ENCODE measurements at places on chromosomes 1 and 21. TPM values are rescaled to one million over a fixed set of nuclear protein-coding genes. Genes with fewer than 3 reads are reported as not detected.
A peak's percentile ranks its signal among the peaks of the same experiment; 100 is the strongest.

Gene ERVH48-1
- not detected for total RNA-seq

Gene MROH9
- total RNA-seq = not detected

Gene ADAMTS4
- total RNA-seq = not detected

Gene CR1L
- total RNA-seq = not detected

DNA sequence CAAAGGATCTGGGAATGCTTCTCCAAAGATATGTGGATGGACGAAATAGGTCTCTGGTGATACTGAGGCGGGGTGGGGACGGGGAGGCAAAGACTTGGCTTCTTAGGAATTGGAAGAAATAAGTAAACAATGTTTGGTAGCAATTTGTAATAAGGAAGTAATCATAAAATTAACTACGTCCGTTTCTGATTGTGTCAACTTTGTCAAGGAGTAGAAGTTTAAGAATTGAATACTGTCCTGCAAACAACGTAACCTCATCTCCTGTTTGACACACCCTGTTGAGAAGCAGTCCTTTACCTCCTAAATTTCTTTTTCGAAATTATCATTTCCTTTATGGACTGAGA, 471 bp downstream of the POLR3C start:
- no peak for DNase-seq

DNA sequence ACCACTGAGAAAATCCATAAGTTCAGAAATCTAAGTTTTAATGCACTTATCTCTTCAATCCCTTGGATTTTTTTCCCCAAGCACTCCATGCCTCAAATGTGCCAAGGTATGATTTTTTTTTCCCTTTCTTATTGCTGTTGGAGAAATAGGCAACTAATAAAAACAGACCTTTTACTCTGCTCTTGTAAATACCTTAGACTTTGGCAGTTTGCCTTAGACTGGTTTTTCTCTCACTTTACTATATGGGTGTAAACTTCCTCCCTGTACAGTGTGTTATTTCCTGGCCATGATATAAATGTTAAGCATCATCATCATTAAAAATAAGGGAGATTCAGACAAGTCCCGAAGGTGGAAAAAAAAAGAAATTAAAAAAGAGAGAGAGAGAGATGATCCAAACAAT, 65.7 kb downstream of the LRRC8C start:
- no peak for DNase-seq

DNA sequence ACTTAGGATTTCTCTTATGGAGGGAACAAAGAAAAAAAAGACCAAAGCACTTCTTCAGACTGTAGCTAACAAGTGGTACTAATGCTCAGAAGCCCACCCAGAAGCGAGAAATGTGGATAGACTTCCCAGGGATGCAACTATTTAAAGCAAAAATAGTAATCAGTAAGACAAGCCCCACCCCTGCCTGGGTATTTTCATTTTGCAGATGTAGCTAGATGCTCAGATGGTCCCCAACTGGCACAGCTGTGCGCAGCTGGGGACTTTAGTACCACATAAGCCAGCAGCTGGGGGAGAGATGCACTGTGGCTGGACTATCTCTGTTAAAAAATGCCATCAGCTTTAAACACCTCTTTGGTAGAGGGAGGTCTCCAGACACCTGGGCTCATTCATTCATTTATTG, 77.8 kb upstream of the SPAG17 start:
- no peak for DNase-seq

- no peak for DNase-seq
These were observed 20.5 kb downstream of the RHOU start for GRCh38 chr1:228755800-228756199.

DNA sequence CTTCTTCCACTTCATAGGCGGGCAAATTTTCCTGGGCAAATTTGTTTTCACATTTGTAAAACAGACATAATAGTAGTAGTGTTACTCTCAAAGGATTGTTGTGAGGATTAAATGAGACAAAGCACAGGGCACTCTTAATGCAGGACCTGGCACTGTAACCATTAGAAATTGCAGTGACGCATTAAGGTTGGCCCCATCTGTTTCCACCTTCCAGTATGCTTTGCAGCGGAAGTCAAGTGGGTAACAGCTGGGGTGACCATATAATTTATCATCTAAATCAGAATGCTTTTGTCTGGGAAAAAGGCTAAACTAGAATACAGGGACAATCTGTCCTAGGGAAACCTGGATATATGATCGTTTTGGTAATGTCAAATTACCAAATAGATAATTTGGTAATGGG, 132.5 kb upstream of the CACHD1 start:
- DNase-seq = no peak

DNA sequence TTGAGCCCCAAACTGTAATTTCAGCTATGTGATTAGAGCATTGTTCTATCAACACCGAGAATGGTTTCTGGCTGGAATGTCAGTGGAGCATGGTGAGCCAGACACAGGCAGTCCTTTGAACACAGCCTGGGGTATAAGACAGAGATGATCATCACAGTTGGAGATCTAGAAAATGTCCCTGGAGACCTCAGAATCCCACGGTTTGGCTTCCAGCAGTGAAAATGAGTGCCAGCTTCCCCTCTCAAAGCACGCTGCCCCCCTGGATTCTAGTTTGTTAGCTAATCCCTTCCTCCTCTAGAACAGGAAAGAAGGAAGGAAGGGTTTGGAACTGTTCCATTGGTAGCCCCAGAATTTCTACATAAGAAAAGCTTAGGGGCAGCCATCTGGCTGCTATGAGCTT, 59.9 kb upstream of the JAK1 start:
- DNase-seq = no peak

- DNase-seq = no peak
These were observed 37.0 kb downstream of the BACH1 start for GRCh38 chr21:29335720-29336119.

DNA sequence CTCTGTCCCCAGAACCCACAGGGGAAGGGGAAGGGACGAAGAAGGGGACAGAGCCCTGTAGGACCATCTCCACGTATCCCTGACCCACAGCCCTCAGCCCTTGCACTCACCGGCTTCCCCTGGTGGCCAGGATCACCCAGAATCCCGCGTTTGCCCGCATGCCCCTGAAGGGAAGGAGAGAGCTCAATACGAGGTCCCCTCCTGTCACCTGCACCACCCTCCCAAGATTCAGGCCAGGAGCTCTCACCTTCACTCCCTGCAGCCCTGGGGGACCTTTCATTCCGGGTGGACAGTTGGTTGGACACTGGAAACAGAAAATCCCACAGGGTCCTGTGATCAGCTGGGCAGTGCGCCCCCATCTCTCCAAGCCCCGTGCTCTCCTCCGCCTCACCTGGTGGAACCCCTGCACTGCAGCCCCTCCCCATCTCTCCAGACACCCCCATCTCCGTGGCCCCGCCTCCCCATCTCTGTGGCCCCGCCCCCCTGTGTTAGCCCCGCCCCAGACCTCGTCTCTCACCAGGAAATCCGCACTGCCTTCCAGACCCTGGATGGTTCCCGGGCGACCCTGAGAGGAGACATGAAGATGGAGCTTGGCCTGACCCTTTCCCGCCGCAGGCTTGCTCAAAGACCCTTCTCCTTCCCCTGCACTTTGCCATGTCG, 6.0 kb downstream of the COL9A2 start:
- no peak for DNase-seq

DNA sequence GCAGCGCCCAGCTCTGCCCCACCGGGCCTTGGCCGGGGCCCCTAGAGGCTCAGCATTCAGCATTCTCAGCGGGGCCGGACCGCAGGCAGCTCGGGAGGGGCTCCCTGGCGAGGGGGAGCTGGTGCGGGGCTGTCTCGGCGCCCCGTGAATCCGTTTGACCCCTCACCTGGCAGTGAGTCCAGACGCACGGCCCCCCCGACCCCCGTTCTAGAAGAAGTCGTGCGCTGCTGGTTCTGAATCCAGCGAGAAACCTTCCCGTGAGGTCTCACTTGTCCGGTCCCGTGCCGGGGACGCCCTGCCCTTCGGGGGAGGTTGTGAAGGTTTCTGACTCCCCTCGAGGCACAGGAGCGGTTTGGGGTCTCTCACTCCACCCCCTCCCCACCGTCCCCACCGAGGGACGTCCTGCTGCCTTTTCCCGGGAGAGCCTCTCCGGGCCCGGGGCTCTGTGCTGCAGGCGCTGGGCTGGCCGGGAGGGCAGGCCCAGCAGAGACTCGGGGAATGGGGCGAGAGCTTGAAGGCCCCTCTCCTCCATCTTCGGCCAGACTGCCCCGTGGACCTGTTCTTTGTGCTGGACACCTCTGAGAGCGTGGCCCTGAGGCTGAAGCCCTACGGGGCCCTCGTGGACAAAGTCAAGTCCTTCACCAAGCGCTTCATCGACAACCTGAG, 655 bp downstream of the COL6A1 start:
- no peak for DNase-seq

GRCh38 chr1:53080041-53080440, 18.0 kb downstream of the PODN start:
- no peak for DNase-seq

DNA sequence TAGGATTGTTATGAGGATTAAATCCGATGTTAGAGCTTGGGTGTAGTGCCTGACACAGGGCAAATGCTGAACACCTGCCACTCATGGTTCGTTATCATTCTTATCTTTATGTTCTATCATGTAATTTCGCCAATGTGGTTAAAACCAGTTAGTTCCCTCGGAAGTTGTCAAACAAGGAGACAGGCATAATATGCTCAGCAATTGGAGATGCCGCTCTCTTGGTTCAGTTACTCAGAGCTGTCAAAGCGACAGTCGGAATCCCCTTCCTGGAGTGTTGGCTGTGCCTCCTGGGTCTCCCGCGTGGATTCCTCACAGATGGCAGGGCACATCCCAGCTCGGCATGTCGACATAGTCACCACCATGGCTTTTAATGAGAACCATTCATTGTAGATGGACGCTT, 192.2 kb downstream of the ROR1 start:
- DNase-seq = no peak

GRCh38 chr21:35649186-35649585, 411.1 kb downstream of the SETD4 start:
- DNase-seq = peak; percentile 39

DNA sequence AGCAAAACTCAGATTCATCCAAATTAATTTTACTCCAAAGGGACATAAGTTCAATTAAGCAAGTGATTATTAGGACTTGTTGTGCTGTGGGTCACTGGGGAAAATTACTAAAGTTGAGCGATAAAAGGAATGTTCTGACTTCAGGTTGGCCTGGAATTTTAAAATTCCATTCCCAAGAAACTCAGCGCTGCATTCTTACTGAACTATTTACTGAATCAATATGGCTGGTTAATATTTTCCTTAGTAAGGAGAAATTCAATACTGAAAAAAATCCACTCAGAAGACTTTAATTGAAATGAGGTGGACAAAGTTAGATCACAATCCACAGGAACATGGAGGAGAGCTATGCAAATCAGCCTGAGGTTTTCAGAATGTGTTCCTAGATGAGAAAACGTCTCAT, 578.9 kb upstream of the NR5A2 start:
- DNase-seq = no peak

DNA sequence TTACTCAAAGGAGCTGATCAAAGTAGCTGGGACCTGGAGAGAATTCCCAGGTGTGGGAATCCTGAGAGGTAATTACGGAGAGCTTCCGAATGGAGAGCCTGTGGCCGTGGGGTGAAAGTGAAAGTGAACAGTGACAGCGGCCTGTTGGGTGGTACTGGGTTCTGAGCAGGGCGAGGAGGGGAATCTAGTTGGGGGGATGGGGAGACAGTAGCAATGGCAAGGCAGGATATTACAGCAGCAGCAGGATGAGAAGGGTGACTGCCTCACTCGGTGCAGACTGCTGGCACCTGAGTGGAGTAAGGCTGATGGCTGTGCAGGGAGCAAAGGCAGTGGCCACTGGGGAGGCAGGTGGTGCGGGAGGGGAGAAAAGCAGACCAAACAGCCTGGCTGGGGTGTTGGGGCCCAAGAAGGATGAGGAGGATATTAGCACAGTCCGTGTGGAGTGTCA, 70.3 kb upstream of the PRDX6 start:
- DNase-seq = no peak

GRCh38 chr1:7256526-7256925, 471.3 kb downstream of the CAMTA1 start:
- no peak for DNase-seq

- no peak for DNase-seq
These were observed 8.5 kb downstream of the CD5L start for GRCh38 chr1:157833145-157833544.

GRCh38 chr1:239436286-239436685, 49.9 kb downstream of the CHRM3 start:
- DNase-seq = no peak

DNA sequence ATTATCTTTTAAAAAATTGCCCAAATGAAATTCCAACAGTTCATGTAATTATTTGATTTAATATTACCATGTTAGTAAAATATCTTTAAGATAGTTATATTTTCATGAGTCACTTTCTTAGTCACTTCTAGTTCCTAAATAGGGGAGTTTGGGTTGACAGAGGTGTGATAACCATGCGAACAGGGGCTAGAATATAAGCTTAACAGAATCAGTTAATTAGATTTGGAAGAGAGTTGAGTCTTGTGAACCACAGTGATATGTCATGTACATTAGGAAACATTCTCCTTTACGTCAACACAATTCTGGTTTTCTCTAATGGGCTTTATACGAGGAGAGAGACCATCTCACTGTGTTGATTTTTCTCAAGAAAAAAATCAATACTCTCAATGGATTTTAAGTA, 64.8 kb upstream of the ZNF281 start:
- DNase-seq = no peak
